Suppressor macrophage (primary cell): ENCODE measurements at places on chromosomes 12 and 14.

GRCh38 chr12:102910137-102910536 is 6.9 kb downstream of the PAH start:
- DNase-seq: no peak

DNA sequence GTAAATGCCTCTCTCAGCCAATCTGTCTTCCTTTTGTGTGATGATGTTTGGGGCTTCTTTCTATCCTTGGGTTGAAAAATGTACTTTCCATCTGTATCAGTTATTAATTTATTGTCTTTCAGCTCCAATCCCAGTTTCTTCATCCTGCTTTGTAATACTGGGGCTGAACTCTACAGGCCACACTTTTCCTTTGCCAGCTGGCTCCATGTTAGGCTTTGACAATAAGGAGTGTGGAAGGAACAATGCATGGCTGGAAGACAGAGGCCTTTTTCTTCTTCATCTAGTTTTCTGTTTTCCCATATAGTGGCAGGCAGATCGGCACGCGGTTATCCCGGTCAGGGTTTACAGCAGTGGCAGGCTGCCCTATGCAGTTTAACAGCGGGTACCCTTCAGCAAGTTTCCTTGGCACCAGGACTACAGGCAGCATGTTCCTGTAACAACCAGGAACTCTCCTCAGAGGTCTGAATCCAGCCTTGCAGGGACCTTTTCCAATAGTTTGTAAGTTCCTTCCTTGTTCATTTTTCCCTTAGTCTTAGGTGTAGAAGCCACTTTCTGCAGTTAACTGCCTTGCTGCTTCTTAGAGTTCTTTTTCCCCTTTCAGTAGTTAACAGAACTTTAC is 38.5 kb upstream of the CRACR2A start:
- DNase-seq: no peak

GRCh38 chr12:61385771-61386170 is 874.4 kb upstream of the USP15 start:
- no peak for DNase-seq

GRCh38 chr12:105855361-105856047 is 283.2 kb downstream of the NUAK1 start:
- no peak for DNase-seq

- no peak for DNase-seq
Measured at GRCh38 chr14:28676479-28676878, 90.1 kb upstream of the FOXG1 start.

DNA sequence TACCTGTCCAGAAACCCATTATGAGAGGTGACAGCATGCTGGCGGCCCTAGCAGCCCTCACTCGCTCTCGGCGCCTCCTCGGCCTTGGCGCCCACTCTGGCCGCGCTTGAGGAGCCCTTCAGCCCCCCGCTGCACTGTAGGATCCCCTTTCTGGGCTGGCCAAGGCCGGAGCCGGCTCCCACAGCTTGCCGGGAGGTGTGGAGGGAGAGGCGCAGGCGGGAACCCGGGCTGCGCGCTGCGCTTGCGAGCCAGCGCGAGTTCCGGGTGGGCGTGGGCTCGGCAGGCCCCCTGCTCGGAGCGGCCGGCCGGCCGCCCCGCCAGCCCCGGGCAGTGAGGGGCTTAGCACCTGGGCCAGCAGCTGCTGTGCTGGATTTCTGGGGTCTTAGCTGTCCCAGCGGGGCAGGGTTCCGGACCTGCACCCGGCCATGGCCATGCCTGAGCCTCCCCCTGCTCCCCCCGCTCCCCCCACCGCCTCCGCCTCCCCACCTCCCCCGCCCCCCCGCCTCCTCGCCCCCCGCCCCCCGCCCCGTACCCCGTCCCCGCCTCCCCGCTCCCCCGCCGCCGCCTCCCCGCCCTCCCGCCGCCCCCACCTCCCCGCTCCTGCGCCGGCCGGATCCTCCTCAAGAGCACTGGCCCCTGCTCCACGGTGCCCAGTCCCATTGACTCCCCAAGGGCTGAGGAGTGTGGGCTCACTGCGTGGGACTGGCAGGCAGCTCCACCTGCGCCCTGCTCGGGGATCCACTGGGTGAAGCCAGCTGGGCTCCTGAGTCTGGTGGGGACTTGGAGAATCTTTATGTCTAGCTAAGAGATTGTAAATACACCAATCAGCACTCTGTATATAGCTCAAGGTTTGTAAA is 163.1 kb downstream of the KLHL28 start:
- no peak for DNase-seq

- DNase-seq: no peak
Measured at GRCh38 chr12:47841910-47842309, 22.2 kb upstream of the HDAC7 start.

DNA sequence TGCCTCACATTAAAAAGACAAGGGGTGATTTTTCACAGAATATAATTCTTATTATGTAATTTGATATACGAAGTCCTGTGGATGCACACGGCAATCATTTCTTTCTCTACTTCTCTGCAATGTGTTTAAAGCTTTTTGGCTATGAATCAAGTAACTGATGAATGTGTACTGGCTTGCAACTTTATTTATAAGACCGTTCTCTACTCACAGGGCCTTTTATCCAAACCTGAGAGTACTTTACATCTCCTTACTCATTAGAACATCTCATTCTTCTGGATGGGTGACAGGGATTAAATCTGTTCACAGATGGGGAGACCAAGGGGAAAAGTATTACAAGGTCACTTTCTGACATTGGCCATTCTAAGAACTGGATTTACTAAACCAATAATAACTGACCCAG is 215.8 kb upstream of the DIO2 start:
- no peak for DNase-seq

DNA sequence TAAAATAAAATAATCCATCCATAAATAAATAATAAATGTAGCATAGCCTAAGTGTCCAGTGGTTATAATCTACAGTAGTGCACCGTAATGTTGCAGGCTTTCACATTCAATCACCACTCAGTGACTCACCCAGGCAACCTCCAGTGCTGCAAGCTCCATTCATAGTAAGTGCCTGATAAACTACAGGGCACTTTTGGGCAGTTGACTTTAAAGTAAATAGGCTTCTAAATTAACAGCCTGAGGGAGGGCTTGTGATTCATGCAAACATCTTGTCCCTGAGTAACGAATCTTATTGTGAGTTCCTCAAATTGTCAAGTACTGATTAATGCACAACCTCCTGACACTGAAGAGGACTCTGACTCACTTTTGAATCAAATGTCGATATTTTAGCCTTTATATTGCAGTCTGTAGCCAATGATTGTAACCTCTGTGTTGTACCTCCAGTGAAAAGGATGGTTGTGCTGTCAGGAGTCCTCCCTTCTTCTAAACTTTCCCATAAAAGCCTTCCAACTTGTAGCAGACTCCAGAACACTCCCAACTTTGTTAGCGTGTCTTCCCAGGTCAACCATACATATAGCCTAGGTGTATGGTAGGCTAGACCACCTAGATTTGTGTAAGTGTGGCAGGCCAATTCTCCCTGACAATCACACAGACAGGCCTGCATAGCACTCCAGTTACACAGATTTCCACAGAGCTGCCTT is 55.0 kb upstream of the BICD1 start:
- peak; percentile 94 for DNase-seq

GRCh38 chr12:11688379-11688778 is 38.9 kb downstream of the ETV6 start:
- no peak for DNase-seq

DNA sequence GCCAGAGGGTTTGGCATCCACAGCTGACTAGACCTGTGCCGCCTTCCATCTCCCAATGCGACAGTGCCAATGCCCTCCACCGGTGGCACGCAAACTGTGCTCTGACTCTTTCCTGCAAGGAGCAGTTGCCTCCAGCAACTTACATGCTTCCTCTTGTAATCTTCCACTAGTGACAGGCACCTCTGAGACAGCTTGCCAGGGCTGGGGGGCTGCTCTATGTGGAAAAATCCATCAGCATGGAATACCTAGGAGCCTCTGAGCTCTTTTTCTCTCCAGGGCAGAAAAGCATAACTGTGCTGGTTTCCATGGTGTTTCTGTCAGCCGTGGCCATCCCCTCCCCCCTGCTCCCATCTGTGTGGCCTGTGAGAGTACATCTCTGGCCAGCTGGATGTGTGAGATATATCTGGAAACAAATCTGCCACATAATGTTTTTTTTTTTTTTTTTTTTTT is 110.6 kb downstream of the MYRFL start:
- DNase-seq: no peak

DNA sequence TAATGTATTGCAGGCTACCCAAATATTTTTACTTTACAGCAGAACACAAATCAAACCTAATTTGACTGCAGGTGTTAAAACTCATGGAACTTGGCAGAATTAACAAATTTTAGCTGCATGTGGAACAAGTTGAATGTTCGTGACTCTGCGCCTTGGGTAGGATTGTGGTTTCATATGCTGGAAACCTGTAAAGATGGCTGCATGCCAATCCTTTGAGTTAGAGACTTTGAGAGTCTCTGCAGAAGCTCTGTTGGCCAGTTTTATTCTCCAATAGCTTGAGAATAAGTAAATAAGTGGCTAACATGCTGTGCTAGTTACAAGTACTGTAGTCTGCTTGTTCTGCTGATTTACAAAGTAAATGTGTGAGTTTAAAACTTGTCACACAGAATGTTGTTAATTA is 77.8 kb downstream of the PDE6H start:
- no peak for DNase-seq

- peak; percentile 86 for DNase-seq
Measured at GRCh38 chr12:100554608-100555077, 18.8 kb upstream of the GAS2L3 start.

GRCh38 chr14:95496690-95497259 is 19.7 kb downstream of the SYNE3 start:
- DNase-seq: no peak

- peak; percentile 55 for DNase-seq
Measured at GRCh38 chr14:54893151-54893760, 9.4 kb downstream of the GCH1 start.

DNA sequence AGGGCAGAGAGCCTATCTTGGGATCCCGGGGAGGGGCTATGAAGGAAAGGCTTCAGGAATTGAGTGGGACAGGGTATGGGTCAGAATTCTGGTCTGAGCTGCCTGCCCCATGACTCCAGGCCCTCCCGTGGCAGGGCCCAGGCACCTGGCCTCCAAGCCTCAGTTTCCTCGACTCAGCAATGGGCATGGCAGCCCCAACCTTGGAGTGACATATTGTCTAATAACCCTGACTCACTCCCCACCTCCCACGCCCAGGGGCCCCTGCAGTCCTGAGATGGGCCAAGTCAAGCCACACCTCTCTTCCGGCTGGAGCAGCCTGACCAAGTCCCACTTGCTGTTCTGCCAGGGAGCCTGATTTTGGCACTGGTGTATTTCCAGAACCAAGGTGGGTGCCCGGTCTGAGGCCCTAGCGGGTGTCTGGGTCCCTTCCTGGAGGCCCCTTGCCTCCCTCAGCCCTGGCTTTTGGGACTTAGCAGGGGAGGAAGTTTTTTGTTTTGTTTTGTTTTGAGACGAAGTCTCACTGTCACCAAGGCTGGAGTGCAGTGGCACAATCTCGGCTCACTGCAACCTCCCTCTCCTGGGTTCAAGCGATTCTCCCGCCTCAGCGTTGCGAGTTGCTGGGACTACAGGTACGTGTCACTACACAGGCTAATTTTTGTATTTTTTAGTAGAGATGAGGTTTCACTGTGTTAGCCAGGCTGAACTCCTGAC is 40.3 kb upstream of the RCOR1 start:
- DNase-seq: peak; percentile 69

DNA sequence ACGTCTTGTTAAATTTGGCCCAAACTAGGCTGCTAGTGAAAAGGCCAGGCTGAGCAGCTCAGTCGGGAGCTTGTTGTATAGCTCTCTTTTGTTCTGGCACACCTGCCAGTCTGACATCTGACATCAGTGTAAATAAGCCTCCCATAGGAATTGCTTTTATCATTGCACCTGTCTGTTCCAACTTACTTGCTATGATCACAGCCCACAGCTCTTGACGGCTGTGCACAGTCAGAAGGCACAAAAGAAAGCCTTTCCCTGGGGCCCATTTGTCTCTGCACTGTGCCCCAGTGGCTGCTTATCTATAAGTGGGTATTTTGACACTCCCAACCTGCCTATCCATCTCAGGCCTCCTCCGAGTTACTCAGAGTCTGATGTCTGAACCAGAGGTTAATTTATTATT is 324.5 kb downstream of the NUAK1 start:
- DNase-seq: no peak

GRCh38 chr14:24513009-24513408 is 4.9 kb upstream of the CMA1 start:
- no peak for DNase-seq

DNA sequence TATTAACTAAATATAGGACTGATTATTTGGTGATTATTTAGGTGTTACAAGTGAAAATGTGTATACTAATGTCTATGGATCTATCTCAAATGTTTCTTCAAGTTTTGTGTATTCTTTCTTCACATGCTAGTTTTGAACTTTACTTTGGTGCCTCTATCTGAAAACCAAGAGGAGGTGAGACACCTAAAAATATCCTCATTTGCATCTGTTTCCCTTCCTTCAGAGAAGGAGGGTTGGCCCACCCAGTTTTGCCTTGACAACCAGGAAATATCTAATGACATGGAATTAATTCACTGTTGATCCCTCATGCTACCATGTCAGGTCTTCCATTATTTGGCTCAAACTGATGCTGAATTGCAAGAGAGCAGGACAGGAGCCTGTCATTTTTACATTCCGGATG is 500.4 kb downstream of the NELL2 start:
- DNase-seq: no peak

DNA sequence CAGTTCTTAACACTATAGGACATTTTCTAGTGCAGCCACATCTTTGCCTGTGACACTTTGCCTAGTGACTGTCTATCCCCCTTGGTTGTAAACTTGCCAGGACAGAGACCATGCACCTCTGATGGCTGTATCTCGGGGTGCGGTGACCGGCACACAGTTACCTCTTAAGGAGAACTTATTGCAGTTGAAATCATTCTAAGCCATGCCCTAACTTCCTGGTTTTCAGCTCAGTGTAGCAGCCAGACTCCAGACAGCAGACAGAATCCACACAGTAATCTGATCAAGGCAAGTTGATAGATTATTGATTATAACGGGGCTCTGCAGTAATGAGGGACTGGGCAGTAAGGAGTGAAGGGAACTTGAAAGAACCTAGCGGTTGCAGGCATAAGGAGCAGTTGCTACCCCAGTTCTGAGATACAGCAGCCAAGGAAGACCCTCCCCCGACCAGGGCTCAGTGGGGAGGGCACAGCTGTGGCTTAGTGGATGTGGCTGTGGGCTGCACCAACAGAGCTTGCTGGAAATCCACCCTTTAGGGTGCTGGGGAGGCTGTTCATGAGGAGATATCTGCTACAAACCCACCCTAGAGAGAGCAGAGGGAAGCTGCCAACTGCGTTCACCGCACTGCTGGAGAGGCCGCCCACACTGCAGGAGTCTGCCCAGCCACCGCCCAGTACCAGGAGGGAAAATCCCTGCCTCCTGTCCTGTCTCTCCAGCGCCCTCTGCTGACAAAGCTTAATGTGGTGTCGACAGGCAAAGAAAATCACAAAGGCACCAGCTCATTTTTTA is 58.2 kb upstream of the BEGAIN start:
- DNase-seq: peak; percentile 91

GRCh38 chr12:104478396-104479122 is 21.8 kb downstream of the CHST11 start:
- peak; percentile 68 for DNase-seq

- DNase-seq: no peak
Measured at GRCh38 chr12:121652767-121653497, 16.5 kb downstream of the MORN3 start.
